Renal cortical epithelial cell (primary cell): ENCODE measurements at places on chromosomes 6 and 20.

DNA sequence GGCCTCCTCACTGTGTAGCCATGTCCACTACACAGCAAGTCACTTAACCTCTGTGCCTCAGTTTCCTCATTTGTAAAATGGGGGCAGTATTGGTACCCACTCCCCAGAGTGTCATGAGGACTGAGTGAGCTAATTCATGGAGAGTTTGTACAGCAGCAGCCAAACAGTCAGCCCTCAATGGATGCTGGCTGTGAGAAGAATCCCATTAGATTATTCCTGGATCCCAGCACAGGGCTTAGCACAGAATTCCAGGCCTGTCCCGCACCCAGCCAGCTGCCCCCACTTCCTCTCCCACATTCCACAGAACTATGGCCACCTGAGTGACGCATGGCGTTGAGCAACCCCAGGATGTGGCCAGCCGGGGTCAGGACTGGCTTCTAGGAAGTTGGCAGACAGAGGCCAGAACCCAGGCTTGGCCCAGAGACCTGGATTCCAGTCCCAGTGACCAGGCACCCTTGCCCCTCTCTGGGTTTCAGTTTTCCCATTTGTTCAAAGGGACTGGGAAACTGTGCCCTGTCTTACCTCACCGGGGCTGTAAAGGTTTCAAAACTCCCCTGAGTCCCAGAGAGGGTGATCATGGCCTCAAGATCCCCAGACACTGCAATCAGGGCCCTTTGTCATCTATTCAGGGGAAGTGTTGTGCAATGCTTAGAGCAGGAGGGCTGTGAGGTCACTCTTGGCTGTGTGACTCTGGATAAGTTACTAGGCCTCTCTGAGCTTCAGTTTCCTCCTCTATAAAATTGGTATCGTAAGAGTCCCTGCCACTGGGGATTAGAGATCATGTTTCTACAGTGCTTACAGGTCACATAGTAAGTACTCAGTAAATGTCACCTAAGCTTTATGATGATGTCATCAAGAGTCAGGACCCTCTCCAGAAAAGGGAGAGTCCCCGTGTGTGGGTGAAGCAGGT, 3.0 kb upstream of the TGM2 start:
- peak; percentile 95 for DNase-seq

DNA sequence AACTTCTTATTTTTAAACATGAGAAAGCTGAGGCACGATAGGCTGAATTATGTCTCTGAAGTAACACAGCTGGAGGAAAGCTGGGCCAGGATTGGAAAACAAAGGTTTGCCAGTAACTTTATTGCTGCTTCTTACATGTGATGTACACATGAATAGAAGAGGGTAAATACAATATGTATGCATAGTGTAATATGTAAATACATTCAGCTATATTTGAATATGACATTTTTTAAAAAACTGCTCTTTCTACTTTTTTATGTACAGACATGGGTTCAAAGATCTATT, 90.2 kb downstream of the ADTRP start:
- no peak for DNase-seq

DNA sequence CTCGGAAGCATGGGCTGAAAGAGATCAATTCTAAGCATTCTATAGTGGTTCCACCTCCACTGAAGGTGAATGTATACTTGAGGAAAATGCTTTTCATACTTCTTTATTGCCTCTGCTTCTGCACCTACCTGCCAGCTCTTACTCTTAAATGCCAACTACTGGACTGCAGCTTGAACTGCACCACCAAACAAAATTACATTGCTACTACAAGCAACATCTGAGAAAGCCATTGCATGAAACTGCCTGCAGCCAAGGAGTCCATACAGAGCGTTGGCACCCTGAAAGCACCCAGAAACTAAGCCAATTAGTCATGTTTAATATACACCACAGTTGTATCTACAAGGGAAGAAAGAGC, 440.9 kb downstream of the BTBD3 start:
- no peak for DNase-seq

DNA sequence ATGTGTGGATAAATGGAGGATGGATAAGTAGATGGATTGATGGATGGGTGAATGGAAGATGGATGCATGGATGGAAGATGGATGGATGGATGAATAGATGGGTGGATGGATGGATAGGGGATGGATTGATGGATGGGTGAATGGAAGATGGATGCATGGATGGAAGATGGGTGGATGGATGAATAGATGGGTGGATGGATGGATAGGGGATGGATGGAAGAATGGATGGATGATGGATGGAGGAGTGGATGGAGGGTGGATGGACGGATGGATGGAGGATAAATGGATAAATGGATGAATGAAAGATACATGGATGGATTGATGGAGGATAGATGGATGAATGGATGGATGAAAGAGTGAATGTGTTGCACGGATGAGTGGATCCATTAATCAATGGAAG, 3.0 kb upstream of the NFATC2 start:
- DNase-seq = no peak

DNA sequence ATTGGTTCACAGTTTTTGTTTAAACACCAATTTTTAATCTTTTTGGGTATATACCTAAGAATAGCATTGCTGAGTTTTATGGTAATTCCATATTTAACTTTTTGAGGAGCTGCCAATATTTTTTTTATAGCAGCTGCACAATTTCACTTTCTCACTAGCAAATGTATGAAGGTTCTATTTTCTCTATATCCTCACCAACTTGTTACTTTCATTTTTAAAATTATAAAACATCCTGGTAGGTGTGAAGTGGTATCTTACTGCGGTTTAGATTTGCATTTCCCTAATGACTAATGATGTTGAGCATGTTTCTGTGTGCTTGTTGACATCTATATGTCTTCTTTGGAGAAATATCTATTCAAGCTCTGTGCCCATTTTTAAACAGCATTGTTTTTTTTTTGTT, 452.1 kb downstream of the GRIK2 start:
- no peak for DNase-seq

DNA sequence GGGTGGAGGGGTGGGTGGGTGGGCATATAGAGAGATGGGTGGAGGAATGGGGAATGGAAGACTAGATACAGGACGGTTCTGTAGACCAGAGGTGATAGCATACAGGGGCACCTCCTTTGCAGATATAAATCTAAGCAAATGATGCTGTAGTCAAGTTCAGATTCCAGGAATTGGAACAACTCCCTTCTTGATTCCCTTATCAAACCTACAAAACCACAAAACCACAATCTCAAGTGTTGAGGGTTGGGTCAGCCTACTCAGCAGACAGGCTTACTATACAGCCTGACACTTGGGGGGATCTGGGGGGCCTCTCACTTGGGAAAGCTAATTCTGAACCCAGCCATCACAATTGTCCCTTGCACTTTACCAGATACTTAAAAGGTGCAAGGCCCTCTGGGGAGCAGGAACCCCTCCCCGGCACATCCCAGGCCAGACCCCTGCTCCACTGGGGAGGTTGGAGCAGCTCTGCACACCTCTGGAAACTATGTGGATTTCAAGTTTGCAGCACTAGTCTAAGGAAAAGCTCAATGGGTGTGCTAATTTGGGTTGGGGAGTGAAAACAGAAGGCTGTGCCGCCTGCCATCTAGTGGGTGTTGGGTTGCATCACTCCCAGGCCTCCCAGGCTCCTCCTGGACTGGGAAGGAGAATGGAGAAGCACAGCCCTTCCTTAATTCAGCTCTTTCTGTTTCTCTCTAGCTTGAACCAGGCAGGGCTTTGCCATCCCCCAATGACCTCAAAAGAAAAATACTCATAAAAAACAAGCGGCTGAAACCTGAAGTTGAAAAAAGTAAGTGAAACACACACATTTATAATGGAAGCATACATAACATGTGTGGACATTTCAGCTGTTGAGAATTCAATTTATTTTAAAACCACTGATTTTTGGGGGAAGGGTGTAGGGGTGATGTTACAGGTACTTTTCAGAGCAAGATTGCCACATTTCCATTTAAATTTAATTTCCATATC, 121.2 kb upstream of the LAMP5 start:
- peak; percentile 47 for DNase-seq

- no peak for DNase-seq
These were observed 36.3 kb upstream of the CMTR1 start for GRCh38 chr6:37396571-37397180.

- DNase-seq = no peak
These were observed 44.2 kb upstream of the TOX2 start for GRCh38 chr20:43870484-43870883.

DNA sequence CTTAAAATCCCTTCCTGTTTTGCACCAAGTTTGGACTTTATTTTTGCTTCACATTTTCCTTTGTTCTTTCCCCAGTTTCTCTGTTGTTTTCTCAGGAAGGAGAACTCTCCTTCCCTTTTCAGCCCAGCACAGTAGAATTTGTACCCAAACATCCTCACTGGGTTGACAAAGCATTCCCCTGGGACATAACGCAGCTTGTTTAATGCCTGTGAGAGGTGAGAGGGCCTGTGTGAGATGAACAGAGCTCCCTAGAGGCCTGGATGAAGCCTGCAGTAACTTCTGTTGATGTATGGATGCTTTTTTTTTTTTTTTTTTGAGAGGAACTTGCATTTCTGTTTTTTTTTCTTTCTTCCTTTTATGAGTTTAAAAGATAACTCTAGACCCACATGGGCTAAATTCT, 104.9 kb upstream of the SLC22A23 start:
- no peak for DNase-seq
